ENCODE measurements at places on chromosomes 1 and 21.

DNA sequence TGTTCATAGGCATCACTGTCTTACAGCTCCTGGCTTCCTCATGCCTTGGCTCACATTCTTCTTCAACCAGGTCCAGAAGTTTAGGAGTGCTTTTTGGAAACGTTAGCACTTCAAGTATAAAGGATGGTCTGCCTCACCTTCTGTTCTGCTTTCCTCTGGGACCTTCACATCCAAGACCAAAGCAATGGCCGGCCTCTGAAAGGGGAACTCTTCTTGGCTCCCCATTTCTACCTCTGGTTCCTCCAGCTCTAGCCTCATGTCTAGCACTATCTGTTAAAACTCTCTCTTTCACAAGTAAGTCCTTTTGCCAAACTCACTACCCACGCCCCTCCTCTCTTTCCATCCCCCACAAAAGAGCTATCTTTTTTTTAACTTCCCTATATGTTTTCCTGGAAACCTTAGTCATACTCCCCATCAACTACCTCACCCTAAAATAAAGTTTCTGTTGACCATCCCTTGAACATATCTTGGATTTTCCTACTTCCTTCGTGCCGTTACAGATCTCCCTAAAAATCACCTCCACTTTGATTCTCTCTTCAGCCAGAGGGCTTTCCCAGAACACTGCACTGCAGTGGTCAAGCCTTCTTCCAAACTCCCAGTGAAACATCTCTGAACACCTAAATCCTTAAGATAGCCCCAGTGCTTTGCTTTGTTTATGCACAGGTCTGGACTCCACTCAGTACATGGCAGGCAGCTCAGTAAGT is 7.9 kb downstream of the SORT1 start:
- DNase-seq: no peak

- DNase-seq: peak; percentile 69
Observed at GRCh38 chr1:230986976-230987375, 8.1 kb downstream of the ARV1 start.

- peak; percentile 82 for DNase-seq
Observed at GRCh38 chr1:197180252-197180878, 33.9 kb upstream of the ASPM start.

DNA sequence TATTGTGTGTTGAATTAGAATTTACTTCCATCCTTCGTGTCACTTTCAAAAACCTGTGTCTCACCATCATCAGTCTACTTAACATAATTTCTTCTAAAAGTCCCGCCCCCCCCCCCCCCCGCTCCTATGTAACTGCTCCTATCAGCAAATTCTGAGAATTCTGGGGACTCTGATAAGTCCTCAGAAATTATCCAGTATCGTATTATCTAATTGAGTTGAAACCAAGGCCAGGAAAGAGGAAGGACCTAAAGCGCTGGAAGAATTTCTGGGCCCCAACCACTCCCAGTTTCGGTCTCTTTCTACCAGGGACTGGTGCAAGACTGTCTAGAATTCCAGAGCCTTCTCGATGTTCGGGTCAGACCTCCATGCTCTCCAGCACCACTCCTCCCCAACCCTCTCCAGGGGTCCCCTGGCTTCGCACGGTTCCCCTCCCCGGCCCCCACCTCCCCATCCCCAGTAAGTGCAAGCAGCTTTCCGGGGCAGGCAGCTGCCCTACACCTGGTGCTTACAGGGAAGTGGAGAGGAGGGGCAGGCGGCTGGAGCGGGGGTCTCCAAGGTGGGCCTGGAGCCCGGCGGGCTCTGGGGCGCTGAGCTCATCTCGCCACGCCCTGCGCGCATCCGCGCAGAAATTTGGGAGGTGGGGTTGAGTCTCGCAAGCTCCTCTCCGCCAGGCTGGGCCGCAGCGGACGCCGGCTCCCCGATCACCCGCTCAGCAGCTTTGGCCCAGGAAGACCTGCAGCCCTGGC is 16.0 kb upstream of the ZNF496 start:
- DNase-seq: no peak

GRCh38 chr1:208450958-208451357 is 206.8 kb upstream of the PLXNA2 start:
- no peak for DNase-seq

Measured in choroid plexus epithelial cell (primary cell).